ENCODE measurements at places on chromosomes 16 and 17.

GRCh38 chr16:917591-918061 is 53.2 kb downstream of the LMF1 start:
- DNase-seq: no peak

DNA sequence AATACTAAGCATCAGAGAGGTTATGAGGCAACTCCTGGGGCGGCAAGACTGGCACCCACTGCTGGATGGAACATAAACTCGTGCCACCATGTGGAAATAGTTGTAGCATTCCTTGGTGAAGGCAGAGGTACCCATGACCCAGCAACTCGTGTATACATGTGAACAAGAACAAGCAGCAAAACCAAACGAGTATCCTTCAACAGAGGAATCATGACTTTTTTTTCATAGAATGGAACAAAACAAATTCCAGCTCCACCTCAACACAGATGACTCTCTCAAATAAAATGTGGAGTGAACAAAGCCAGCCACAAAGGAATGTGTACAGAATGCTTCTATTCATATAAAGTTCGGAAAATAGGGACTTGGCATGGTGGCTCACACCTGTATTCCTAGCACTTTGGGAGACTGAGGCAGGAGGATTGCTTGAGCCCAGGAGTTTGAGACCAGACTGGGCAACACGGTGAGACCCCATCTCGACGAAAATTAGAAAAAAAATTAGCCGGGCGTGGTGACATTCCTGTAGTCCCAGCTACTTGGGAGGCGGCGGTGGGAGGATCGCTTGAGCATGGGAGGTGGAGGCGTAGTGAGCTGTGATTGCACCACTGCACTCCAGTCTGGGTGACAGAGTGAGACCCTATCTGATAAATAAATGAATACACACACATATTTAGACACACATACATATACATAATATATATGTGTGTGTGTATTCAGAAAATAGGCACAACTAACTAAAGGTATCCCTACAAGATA is 35.3 kb downstream of the B9D1 start:
- DNase-seq: no peak

GRCh38 chr17:83124871-83125514 is 45.6 kb downstream of the METRNL start:
- DNase-seq: no peak

- DNase-seq: no peak
Observed at GRCh38 chr17:57142925-57143324, 57.9 kb downstream of the AKAP1 start.

DNA sequence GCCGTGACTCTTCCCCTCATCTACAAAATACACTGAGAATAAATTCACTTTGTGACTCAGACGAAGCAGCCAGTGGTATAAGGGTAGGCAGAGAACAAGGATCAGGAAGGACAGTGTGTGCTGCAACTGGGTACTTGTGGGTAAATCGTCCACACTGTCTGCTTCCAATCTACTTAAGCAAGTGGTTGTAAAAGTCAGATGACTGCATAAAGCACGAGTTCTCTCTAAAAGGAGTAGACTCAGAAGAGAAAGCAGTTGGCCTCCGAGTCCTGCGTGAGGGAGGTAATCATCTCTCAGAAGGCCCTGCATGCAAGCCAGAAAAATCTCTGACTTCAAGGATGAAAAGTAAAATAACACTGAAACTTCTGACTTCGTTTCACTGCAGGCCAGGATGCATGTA is 43.1 kb downstream of the ANKFY1 start:
- no peak for DNase-seq

- no peak for DNase-seq
Observed at GRCh38 chr17:50432125-50432762, 6.2 kb downstream of the ACSF2 start.

DNA sequence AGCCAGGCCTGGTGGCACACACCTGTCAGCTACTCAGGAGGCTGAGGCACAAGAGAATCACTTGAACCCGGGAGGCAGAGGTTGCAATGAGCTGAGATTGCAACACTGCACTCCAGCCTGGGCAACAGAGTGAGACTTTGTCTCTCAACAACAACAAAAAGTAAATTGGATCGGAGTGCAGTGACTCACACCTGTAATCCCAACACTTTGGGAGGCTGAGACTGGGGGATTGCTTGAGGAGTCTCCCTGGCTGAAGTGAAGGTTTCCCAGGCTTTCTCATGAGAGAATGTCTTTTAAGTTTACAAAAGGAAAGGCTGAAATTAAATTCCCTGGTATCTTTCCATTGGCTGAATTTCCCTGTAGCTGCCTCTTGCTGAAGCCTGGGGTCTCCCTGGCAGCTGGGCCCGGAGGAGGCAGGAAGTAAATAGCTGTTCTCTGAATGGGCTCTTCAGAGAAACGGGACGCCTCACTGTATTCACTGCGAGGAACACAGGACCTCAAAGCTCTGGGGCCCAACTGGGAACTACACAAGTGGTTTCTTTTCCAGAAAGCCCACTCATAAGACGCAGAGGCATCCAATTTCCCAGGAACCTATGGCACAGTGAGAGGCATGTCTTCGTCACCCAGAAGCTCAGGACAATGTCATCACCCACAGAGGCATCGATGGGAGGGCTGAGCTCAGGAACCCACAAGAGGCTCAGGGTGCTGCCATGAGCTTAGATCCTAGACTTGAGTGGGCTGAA is 77.4 kb upstream of the SMURF2 start:
- DNase-seq: no peak

- no peak for DNase-seq
Observed at GRCh38 chr16:4495766-4496165, 19.6 kb downstream of the HMOX2 start.

- DNase-seq: peak; percentile 21
Observed at GRCh38 chr17:76566988-76567431, 18.6 kb downstream of the ST6GALNAC2 start.

GRCh38 chr16:74029115-74029792 is 267.4 kb upstream of the PSMD7 start:
- no peak for DNase-seq

DNA sequence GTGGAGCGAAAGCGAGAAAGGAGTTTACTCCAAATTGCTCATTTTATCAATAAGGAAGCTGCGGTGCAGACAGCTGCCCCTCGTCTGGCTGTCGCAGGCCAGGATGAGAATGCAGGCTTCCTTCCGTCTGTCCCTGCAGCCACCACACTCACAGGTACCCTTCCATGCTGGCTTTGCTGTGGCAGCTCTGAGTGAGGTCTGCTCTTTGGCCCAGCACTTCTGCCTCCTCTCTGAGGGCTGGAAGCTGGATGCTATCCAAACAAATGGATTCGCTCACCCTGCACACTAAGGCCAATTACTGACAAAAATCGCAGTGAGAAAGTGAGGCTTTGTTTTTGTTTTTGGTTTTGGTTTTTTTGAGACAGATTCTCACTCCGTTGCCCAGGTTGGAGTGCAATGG is 7.0 kb downstream of the ARMC7 start:
- DNase-seq: no peak

DNA sequence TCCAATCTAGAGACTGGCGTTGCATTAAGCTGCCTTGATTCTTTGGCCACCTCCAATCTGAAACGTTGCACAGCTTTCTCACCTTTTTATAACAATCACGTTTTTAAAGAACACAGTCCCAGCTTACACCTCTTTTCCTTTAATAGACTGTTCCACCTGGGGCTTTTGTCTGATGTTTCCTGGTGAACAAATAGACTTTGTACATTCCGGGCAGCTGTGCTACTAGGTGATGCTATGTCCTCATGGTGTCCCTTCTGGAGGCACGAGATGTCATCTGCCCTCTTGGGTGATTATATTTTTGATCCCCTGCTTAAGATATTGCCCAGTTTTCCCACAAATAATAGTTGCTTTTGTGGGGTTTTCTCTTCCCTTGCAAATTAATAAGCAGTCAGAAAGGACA is 225.5 kb downstream of the SOX9 start:
- DNase-seq: no peak

- no peak for DNase-seq
Observed at GRCh38 chr16:457732-458400, 32.4 kb downstream of the RAB11FIP3 start.

- DNase-seq: no peak
Observed at GRCh38 chr16:86322283-86322682, 188.0 kb upstream of the FOXF1 start.

DNA sequence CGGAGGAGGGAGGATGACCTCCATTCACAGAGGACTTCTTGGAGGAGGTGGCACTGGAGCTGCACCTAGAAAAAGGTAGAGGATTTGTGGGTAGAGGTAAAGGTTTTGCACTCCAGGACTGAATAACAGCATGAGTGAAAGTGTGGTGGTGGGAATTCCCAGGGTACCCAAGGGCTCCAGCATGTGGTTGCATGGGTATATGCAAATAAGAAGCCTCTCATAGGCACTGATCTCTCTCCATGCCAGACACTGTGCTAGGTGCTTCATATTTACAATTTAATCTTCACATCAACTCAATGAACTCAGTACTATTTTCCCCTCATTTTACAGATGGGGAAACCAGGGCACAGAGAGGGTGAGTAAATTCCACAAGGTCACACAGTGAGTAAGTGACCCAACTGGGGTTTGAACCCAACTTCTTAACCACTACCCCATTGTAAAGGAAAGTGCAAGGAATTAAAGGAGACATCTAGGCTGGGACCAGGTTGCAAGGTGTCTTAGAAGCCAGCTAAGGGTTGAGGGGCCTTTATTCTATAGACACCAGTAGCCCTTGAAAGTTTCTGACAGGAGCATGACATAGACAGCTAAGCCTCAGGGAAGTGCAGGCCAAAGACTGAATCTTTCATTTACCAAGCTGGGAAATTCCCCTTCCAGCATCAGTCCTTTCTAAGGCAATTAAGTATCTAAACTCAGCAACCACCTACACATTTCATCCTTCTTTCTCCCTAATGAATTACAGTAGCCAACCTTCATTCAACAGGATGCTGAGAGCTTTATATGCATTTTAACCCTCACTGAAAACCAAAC is 21.3 kb downstream of the SCNN1B start:
- DNase-seq: no peak

DNA sequence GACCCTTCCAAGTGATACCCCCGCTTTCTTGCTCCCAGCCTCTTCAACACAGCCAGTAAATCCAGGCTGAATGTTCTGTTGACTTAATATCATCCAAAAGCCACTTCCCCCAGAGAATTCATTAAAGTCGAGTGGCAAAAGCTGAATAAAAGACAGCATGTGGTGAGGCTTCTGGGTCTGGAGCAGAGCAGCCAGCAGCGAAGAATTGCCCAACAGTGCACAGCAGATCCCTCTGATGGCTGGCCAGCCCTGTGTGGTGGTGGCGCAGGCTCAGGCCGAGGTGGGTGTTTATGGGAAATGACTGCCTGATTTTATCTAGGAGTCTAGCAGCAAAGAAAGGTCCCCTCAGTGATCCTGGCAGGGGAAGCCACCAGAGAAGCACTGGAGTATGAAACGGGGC is 30.3 kb upstream of the RCVRN start:
- DNase-seq: no peak

DNA sequence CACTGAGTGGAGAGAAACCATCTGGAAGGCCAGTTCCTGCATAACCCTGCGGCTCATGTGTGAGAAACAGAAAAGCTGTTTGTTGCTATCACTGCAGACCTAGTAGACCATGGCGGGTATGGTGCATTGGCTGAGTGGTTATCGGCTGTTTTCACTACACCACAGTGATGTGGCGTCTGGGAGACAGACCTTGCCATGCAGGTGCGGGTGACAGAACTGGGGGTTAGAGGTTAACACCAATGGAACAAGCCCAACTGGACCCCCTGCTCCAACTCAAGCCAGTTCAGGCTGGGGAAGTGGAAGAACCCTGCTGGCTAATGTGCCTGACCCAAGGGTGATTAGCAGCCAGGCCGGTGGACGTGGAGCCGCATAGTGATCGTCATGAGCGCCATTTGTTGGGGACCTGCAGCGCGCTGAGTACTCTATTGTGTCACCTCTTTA is 91.9 kb downstream of the IRF8 start:
- DNase-seq: peak; percentile 68

DNA sequence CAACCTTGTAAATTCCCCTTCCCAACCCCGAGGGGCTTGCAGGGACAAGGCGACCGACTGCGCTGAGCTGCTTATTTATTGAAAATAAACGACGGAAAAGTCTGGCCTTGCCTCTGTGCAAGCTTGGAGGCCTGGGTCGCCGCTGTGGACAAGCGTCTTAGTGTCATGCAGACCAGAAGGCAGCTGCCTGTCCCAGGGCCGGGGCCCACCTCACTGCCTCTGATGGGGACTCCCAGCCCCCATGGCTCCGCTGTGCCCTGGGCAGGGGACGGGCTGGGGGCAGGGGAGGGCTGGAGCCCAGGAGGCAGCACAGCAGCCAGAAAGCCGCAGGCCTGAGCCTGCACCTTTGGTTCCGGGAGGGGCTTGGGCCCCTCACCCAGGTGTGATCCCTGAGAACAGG is 20.7 kb downstream of the RABEP2 start:
- DNase-seq: no peak

DNA sequence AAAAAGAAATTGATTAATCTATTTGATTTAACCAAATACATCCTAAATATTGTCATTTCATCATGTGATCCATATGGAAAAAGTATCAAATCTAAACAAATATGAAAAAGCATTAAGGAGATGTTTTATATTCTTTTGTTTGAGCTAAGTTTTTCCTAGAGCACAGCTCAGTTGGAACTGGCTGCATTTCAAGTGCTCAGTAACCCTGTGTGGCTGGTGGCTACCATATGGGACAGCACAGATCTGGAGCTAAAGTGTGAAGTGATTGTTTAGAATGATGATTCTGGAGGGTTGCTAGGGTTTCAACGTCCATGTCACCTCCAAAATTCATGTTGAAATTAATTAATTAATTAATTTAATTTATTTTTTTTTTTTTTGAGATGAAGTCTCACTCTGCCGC is 137.5 kb downstream of the XYLT1 start:
- no peak for DNase-seq

DNA sequence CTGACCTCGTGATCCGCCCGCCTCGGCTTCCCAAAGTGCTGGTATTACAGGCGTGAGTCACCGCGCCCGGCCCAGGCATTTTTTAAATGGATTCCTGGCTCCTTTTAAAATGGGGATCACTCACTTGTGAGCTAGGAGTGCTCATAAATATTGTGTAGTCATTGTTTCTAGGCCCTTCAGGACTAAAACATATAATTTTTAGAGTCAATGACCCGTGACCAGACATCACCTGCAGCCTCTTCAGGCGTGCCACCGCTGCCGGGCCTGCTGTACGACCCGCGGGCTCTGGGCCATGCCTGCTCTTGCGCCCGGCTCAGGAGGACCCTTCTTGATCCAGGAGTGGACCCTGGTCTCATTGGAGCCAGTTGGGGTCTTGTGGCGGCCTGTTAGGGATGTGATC is 30.8 kb downstream of the EFCAB5 start:
- DNase-seq: no peak

GRCh38 chr17:72511874-72512273 is 391.1 kb downstream of the SOX9 start:
- DNase-seq: no peak

DNA sequence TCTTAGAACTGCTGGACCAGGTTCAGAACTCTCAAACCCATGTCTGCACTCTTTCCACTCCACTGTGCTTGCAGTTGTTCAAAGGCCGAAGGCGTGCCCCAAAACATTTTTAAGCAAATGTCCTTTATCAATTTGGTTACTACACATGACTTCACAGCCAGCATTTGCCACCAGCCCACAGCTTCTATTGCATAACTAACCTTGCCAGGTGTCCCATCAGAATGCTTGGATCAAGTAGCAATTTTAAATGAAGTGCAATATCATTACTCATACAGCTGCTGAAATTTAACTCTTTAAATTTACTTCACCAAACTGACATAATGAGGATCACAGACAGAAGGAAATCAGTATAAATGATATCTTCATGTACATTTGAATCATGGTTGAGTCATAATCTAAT is 29.8 kb upstream of the HS3ST3A1 start:
- DNase-seq: no peak
